ENCODE measurements at places on chromosomes 7 and 10.

DNA sequence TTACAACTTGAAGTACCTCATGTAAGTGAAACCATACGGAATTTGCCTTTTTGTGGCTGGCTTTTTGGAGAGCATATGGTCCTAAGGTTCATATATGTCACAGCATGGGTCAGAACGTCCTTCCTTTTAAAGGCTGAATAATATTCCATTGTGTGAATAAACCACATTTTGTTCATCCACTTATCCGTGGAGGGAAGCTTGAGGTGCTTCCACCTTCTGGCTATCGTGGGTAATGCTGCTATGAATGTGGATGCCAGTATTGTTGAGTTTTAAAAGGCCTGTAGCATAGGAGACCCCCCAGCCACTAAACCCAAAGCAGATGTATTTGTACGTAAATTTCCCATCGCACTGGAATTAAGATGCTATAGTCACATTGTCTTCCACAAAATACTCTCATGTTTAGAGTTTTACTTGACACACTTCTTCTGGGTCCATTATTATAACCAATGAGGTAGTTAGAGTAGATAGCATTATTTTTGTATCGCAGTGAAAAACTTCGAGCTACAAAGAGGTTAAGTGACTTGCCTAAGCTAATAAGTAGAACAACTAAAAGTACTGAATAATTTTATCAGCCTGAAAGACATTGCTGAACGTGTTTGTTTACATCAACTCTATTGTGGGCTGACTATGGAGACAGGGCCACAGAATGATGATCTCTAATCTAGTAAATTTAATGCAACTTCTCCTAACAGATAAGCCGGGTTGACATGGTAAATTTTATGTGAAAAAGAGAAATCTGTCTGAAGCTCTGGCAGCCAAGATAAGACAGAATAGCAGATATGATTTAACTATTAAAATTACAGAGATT, 183.0 kb upstream of the CTBP2 start:
- DNase-seq, result no peak

DNA sequence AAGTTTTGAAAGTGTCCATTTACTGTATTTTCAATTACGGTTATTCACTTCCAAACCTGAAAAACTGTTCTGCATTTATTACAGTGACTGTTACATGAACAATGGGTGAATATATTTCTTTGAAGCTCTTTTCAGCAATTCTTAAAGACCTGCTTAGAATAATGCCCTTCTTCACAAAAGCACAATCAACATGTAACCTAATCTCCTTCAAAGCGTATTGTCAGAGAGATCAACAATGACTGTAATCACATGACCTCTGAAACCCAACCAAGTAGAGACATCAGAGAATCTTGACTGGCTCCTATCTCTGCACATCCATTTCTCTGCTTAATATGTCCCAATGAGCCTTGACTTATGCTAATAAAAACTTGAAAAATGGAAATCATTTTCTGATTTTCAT, 126.7 kb downstream of the NRCAM start:
- no peak for DNase-seq

GRCh38 chr7:31309407-31309806, 31.1 kb downstream of the NEUROD6 start:
- no peak for DNase-seq

- DNase-seq, result no peak
Observed at GRCh38 chr7:95004618-95005247, 97.3 kb downstream of the PPP1R9A start.

GRCh38 chr10:60448246-60448645, 58.6 kb upstream of the ANK3 start:
- DNase-seq, result no peak

DNA sequence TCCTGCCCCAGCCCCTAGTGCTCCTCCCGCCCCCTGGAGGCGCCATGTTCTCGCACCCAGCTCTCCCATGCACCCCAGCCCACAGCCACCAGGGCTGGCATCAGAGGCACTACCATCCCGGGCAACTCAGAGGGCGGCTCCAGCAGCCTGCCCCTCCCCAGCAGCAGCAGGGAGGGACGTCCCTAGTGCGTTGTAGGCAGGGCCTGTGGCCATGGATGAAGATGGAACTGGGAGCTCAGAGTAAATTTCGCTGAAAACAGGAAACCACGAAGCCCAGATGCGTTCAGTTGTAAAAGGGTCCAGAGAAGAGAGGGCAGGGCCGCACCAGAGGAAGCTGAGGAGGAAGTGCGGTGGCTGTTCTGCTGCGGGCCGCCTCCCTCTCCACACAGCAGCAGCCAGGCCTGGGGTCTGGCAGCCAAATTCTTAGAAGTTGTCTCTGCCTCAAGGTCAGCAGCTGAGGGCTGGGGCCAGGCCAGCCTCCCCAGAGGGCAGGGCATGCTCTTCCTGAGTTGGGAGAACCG, 24.6 kb downstream of the VSIR start:
- DNase-seq, result no peak

DNA sequence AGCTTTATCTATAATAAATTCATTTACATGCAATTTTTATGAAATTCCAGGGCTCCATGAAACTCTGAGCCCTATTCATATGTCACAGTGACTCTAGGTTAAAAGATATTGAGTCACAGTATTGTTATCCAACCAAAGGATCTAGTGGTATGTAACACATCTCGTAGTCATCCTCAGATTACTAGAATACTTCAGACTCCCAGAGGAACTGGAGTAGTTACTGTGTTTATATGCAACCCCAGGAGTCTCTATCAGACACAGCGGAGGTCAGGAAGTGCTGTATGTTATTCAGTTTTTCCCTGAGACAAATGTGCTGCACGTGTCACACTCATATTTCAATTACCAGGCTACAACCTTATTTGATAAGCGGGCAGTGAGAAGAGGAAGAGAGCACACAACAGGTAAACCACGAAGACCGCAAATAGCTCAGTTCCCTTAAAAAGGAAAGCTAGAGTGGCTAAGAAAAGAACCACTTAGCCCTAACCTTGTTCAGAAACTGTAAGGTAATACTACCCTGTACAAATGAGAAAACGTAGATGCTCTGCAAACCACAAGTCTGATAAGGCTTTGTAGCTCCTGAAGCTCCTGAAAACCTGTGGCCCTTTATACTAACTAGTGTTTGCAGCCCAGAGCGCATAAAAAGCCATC, 114.0 kb upstream of the CNTNAP2 start:
- DNase-seq, result no peak

DNA sequence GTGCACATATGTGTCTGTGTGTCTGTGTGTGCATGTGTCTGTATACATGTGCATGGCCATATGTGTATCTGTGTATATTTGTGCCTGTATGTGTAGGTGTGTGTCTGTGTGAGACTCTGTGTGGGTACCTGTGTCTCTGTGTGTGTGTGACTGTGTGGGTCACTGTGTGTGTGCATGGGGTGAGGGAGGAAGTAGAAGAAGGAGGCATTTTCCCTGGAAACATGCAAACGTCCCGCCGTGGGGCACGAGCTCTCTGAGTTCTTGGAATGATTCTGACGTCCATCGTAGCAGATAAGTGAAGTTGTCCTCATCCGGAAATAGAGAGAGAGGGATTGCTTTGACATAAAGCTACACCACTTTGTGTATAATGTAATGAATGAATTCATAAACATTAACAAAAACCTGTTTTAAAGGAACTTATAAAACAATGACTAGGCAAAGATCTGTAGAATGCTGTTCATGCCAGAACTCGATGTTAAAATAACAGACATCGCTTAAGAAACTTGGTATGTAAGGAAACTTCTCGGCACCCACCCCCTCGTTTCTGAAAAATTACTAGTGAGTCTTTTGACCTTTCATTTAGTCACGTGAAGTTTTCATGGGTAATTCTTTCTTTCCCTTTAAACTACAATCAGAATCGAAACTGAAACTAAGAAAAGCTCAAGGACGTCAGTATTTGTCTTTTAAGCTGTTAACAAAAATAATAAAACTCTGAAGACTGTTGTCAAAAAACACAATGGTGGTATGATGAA, 43.6 kb upstream of the KLF6 start:
- DNase-seq, result no peak

DNA sequence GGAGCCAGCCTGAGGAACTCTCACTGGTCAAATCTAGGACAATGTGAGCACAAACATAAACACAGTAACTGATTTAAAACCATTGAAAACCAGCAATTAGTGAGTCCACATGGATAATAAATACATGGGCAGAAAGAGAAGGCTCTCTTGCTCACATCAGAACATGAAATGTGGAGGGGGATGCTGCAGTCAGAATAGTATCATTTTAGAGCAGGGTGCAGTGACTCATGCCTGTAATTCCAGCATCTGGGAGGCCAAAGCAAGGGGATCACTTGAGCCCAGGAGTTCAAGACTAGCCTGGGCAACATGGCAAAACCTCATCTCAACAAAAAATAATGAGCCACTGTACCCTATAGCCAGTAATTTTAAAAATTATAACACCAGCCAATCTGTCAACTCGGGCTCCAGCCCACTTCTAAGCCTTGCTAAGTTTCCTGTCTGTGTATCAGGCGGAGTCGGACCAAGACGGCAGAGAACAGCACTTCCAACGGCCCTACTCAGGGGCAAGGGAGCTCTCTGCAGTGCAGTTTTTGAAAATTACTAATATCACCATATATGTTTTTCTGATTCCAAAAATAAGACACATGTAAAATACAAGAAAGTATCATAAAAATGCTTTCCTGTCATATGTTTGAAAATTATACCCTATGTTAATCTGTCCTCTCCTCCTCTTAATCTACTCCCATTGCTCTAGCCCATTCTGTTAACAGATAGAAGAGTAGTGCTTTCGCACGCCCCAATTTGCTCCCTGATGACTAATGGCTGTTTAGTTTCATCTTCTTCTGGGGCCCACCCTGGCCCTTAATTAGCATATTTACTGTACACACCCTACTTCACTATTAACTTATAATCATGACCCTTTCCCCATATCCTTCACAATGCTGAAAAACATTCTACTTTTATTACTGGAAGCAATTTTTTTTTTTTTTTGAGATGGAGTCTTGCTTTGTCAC, 17.1 kb downstream of the URGCP start:
- no peak for DNase-seq

DNA sequence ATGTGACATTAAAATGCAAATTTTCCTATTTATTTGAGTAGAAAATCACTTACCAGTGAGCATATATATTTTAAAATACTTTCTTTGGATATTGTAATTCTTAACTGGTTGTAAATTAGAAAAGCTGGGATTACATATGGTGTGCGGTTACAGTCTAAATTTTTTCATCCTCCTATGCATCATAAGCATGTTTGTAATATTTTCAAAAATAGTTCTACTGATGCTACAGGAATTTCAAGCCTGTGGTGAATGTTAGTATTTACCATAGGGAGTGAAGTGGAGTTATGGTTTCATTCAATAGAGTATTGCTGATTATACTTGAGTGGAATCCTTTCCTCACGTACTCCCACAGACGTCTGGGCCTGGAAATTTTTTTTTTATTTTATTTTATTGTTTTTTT, 34.6 kb upstream of the ST7 start:
- no peak for DNase-seq

DNA sequence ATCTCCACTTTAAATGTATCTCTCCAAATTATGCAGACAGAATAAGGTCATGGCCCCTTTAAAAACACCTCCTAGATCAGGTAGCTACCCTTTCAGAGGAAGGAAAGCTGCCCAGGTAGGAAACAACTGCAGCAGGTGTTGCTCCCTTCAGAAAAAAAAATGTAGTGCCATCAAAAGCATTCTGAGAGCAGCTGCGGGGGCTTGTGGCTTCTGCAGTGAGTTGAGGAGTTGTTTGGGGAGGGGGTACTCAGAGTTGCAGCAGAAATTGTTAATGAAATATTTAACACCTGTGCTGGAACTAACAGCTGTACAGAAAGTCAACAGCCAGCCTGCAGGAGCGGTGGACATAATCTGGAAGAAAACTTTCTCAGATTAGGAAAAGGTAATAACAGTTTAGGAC, 24.0 kb downstream of the CDHR3 start:
- no peak for DNase-seq

GRCh38 chr10:113854013-113854760, at the start of the genes DCLRE1A and NHLRC2:
Gene DCLRE1A, minus strand, starts transcription at chr10:113854082. Its CDS starts 900 bp downstream, at chr10:113853182.
Gene NHLRC2, plus strand, starts transcription at chr10:113854661. Its CDS starts 212 bp downstream, at chr10:113854873.
- DNase-seq, result peak; percentile 50

DNA sequence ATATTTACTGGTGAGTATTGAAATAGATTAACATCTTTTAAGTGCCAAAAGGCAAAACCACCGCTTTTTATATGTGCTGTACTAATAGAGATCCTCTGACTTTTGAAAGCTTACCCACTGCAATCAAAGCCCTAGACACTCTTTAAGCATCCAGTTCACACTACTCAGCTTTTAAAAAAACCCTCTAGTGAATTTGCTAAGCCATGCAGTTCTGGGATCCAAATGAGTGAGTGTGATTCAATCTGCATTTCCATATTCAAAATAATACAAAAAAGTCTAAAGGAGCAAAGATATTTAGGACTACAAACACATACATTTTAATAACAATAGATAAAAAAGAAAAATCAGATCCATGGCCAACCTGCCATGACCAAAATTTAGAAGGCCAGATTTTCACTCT, 288.2 kb downstream of the MAGI2 start:
- no peak for DNase-seq

- no peak for DNase-seq
Observed at GRCh38 chr10:43980313-43980712, 331.6 kb upstream of the ZNF32 start.

- DNase-seq, result no peak
Observed at GRCh38 chr10:5540891-5541290, 16.1 kb downstream of the CALML3 start.

DNA sequence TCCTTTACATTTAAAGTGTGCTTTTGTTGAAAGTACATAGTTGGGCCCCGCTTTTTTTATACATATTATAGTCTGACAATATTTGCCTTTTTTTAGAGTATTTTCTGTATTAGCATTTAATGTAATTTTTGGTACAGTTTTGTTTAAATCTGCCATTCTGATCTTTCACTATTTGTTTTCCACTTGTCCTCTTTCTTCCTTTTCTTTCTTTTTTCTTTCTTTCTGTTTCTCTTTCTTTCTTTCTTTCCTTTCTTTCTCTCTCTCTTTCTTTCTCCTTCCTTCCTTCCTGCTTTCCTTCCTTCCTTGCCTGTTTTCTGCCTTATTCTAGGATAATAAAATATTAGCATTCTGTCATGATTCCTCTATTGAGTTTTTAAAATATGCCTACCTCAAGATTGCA, 9.5 kb downstream of the LIPK start:
- DNase-seq, result no peak

Measured in LNCaP clone FGC (cell line).